Stimulated activated CD8-positive, alpha-beta memory T cell treated with anti-CD3 and anti-CD28 coated beads, Interleukin-4, amount 100 ng/mL, for 1 hour (primary cell): ENCODE measurements at places on chromosomes 3 and 15.

DNA sequence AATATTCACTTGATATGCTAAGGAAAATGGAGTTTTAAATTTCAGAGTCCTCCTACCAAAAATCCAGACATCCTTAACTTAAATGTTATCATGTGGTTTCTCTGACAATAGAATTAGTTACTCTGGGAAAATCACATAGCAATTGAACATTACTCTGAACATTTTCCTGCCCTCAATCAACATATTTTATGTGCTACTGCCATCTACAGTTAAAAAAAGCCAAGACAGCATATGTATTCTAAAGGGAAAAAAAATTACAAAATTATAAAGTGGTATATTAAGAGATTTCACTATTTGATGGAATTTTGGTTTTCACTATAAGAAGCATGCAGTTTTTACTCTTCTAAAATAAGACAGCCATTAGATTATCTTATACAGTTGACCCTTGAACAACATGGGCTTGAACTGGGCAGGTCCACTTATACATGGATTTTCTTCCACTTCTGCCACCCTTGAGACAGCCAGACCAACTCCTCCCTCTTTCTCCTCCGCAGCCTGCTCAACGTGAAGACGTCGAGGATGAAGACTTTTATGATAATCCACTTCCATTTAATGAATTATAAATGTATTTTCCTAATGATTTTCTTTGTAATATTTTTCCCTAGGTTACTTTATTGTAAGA lies 122.3 kb downstream of the ATP1B3 start:
- no peak for DNase-seq

DNA sequence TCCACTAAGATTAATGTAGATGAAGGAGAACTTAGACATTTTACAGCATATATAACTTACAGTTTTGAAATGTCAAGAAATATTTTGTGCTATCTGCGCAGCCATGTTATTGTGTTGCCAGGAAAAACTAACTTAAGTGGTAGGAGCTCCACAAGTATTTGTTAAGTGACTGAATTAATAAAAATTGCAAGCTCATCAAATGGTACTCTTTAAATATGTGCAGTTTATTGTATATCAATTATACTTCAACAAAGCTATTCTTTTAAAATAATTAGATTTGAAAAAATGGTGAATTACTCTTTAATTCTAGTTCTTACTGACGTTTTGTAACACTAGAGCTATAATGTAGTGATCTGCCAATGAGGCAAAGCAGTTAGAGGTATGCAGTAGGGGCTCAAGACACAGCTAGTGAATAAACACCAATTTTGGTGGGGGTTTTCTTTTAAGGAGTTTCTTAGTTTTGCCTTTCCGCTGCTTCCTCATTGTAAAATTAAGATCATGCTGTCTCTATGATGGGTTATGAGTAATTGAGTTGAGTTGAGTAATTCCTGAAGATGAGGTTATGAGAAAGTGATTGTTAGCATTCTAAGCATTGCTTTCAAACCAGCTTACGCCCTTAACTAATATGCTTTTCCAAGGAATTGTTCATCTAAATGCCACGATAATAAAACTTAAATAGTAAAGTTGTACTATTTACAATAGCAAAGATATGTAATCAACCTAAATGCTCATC lies 10.9 kb upstream of the LXN start:
- no peak for DNase-seq

- DNase-seq = no peak
These were observed 32.8 kb upstream of the NFKBIZ start for GRCh38 chr3:101816215-101817149.

DNA sequence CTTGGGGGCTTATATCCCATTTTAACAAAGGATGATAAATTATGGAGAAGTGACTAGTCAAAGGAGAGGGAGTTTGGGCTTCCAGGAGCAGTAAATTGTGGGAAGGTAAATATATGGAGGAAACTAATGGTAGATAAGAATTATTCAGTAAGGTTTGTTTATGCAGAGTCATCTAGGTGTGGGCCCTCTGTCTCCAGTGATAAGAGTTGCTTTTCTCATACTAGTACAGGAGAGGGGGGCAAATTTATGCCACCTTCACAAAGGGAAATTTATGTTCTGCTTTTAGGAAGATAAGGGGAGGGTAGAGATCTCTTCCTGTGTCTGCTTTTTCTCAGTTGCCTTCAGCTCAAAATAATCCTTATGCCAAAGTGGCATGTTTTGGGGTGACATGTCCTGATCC lies 383.7 kb upstream of the PPP2R3A start:
- DNase-seq = no peak

- no peak for DNase-seq
These were observed 163.6 kb downstream of the CTNNB1 start for GRCh38 chr3:41362638-41363559.

GRCh38 chr3:135981701-135982403 lies 16.3 kb downstream of the PPP2R3A start:
- DNase-seq = no peak

GRCh38 chr3:188385295-188385694 lies 231.3 kb downstream of the LPP start:
- DNase-seq = no peak

- DNase-seq = no peak
These were observed 5.0 kb upstream of the CD276 start for GRCh38 chr15:73679180-73679579.

DNA sequence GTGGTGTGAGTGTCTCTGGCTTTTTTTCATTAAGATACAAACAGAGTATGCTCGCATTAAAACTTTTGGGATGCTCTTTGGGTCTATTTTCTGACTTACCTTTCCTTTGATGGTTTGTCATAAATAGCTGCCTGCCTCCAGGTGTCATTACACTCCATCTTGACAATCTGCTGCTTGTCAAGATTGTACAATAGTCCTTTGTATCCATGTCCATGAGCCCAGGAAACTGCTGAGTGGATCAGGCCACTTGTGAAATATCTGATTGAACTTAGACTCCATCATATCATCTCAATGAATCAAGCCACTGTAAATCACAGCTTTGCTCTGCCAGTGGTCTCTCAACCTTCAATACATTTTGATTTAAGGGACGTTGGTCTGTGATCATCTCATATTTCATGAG lies 135.2 kb downstream of the ECT2 start:
- DNase-seq = no peak

- DNase-seq = no peak
These were observed 3.9 kb upstream of the OPA1 start for GRCh38 chr3:193589129-193589528.

DNA sequence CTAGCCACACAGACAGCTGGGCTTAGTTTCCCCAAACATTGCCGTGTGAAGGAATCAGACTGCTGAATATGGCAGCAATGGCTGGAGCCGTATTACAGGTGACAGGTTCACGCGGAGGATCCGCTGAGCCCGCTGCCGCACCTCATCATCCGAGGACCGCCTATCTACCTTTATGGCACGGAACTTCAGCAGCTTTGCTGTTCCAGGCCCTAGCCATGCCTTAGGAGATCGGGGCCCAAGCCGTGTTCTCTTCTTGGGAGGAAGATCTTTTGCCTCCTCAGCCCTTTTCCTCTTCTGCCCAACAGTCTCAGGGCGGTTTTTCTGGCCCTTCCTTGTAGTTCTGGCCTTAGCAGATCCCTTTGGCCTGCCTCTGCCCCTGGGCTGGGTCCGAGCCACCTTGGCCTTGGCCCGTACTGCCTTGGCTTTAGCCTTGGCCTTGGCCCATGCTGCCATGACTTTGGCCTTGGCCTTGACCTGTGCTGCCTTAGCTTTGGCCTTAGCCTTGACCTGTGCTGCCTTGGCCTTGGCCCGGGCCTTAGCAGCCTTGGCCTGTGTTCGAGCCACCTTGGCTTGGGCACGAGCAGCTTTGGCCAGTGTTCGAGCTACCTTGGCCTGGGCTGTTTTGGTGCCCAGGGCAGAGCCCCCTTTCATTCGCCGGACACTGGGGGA lies 3.2 kb downstream of the CCDC71 start:
- DNase-seq = no peak

DNA sequence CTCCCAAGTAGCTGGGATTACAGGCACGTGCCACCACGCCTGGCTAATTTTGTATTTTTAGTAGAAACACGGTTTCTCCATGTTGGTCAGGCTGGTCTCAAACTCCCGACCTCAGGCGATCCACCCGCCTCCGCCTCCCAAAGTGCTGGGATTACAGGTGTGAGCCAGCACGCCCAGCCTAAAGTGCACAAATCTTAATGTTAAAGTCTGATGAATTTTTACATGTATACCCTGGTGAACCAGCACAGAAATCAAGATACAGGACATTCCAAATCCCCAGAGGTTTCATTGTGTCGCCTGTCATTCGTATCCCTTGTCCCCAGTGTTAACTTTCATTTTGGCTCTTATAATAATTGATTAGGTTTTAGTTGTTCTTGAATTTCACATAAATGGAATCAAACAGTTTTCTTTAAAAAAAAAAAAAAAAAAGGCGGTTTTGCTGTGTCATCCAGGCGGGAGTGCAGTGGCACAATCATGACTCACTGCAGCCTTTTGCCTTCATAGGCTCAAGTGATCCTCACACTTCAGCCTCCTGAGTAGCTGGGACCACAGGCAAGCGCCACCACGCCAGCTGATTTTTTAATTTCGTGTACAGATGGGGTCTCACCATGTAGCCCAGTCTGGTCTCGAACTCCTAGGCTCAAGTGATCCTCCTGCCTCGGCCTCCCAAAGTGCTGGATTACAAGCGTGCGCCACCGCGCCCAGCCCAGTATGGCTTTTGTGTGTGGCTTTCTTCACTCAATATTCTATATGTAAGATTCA lies 1.5 kb upstream of the TM4SF19 start:
- no peak for DNase-seq

DNA sequence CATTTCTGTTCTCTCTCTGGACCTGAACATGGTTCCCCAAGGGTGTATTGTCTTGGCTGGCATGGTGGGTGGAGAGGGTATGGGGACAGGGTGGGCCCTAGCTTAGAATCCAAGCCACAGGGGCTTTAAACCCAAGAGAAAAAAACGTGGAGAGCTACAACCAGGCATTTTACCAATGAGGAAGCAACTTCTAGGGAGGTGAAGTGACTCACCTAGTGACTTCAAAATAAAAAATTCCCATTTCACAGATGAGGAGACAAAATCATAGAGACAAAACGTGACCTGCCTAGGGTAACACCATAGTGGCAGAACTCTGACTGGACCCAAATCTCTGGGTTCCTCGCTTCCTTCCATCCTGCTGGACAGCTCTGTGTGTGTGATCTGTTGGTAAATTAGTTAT lies 216.8 kb downstream of the RPLP1 start:
- no peak for DNase-seq

- no peak for DNase-seq
These were observed 72.2 kb downstream of the EPHB1 start for GRCh38 chr3:134867277-134867676.

DNA sequence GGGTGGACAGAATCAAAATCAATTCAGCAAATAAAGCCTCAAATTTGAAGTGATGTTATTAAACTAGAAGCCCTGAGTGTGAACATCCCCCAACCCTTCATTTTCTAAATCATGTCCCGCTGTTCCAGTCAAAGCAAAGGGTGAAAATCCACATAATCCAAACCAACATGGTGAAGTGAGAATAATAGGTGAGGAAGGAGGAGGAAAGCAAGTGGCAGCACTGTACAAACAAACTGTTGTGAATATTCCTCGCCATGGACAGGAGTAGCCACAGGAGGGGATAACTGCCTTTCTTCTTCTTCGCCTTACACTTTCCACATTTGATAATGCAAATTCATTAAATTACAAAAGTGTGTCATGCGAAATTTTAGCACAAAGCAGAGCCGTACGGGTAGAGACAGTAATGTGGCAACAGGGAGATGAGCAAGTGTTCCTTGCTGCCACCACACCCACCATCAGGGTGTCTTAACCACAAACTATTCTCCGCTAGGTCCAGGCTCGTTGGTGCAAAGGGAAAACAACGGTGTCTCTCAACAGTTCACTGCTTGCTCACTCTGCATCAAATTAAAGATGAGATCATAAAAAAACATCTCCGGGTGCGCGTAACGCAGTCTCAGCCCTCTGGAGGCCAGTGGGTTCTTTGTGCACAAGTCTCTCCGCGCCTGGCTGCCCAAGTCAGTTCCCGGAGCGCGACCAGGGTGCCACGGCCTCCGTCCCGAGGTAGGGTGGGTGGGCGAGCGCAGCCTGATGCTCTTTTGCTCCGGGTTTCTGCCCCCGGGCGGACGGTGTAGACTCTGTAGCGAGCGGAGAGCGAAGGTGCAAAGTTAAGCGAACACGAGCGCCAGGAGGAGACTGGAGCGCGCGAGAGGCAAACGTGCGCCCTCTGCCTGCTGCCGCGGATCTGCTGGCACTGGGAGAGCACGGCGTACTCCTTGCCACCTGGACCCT lies 6.7 kb downstream of the EPHA3 start:
- DNase-seq = no peak

- no peak for DNase-seq
These were observed 3.2 kb upstream of the ANKRD63 start for GRCh38 chr15:40286061-40286532.

DNA sequence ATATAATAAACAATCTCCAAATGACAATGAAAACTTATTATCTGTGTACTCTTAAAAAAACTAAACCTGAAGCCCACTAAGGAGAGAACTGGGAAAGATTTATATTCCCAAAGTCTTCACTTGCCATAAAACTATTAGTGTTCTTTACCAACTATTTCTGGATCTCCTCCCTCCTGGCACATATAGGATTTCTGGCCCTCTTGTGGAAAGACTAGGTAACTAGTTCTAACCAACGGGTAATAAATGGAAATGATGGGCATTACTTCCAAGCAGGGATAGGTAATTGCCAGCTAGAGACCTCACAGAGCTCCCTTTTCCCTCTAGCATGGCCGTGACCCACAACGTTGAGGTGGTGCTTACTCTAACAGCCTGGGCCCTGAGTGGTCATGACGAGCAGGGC lies 110.1 kb downstream of the DNAH12 start:
- no peak for DNase-seq

DNA sequence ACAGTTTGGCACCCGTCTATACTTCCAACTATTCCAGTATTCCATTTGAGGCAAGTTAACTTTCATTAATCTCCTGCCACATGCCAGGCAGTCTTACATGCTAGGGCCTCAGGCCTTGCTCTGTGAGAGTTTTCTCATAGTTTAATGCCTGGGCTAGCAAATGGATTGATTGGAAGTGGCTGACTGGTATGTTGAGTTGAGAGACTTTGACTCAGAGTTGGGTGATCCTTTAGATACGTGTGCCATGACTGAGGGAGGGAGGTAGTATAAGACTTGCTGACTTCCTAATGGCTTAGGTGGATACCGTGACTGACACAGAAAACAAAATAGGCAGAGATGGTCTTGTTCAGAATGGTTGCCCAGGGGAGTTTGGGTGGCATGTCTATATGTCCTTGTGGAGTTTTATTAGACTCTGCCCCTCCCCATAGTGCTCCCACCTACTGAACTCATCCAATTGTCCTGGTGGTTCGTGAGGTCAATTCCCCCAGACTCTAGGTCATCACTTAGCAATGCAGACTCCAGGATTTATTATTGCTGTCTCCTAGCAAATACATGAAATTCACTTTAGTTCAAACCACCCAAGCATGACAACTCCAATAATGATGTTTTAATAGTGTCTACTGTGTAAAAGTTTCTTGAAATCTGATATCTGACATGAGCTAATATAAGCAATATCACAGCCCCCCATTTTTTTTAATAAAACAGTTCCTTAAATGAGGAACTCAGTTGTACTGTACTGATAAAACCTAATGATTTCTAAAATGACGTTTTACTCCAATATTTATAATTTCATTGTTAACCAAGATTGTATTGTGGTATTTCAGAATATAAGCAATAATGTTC lies 413.9 kb upstream of the MDFIC2 start:
- no peak for DNase-seq

- DNase-seq = no peak
These were observed 114.7 kb downstream of the ETFA start for GRCh38 chr15:76196269-76197231.

GRCh38 chr15:40999190-40999589 lies 45.9 kb downstream of the CHAC1 start:
- DNase-seq = no peak
